ENCODE measurements at places on chromosomes 2 and 18.

- no peak for DNase-seq
Measured at GRCh38 chr18:35923939-35924684, 48.4 kb upstream of the RMP24 start.

- DNase-seq: no peak
Measured at GRCh38 chr2:32715391-32715841, 87.6 kb downstream of the TTC27 start.

- DNase-seq: no peak
Measured at GRCh38 chr2:236082061-236082460, 86.1 kb downstream of the GBX2 start.

GRCh38 chr2:73034661-73035375, 36.7 kb downstream of the SFXN5 start:
- no peak for DNase-seq

Measured in activated T-cell treated with anti-CD3 and anti-CD28 coated beads for 1 hour (primary cell).